Stimulated activated CD8-positive, alpha-beta memory T cell treated with anti-CD3 and anti-CD28 coated beads, Interleukin-7, amount 100 ng/mL, for 4 hours (primary cell): ENCODE measurements at places on chromosomes 5 and 9.

DNA sequence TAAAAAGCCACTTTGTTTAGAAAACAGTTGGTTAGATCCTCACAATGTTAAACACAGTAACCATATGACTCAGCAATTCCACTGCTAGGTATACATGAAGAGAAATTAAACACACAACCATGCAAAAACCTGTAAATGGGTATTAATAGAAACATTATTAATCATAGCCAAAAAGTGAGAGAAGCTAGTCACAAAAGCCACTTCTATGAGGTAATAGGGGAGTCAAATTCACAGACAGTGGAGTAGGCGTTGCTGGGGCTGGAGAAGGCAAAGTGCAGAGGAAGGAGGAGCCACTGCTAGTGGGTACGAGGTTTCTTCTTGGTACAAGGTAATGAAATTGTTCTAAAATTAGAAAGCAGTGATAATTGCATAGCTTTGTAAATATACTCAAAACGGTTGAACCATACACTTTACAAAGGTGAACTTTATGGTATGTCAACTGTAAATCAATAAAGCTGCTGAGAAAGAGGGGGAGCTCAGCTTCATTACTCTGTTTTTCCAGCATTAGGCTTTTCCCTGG is 364.4 kb downstream of the GADD45G start:
- no peak for DNase-seq

GRCh38 chr9:135392511-135392910 is 87.1 kb upstream of the PPP1R26 start:
- no peak for DNase-seq

DNA sequence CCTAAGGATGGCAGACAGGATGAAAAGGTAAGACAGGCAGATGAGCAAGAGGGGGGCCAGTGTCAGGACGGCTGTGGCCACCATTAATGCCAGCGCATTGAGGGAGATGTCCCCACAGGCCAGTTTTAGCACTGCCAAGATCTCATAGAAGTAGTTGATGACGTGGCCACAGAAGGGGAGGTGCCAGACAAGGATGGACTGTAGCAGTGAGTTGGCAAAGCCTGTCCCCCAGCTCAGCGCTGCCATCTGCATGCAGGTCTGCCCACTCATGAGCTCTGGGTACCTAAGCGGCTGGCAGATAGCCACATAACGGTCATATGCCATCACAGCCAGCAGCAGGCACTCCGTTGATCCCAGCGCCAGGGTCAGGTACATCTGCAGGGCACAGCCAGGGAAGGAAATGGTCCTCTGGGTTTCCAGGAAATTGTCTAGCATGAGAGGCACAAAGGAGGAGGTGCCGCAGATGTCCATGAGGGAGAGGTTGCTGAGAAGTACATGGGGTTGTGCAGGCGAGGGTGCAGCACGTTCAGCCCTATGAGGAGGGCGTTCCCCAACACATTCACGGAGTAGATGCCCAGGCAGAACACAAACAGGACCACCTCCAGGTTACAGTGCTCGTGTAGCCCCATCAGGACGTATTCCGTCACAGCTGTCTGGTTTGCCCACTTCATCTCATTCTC is 10.8 kb downstream of the OR13J1 start:
- DNase-seq = no peak

DNA sequence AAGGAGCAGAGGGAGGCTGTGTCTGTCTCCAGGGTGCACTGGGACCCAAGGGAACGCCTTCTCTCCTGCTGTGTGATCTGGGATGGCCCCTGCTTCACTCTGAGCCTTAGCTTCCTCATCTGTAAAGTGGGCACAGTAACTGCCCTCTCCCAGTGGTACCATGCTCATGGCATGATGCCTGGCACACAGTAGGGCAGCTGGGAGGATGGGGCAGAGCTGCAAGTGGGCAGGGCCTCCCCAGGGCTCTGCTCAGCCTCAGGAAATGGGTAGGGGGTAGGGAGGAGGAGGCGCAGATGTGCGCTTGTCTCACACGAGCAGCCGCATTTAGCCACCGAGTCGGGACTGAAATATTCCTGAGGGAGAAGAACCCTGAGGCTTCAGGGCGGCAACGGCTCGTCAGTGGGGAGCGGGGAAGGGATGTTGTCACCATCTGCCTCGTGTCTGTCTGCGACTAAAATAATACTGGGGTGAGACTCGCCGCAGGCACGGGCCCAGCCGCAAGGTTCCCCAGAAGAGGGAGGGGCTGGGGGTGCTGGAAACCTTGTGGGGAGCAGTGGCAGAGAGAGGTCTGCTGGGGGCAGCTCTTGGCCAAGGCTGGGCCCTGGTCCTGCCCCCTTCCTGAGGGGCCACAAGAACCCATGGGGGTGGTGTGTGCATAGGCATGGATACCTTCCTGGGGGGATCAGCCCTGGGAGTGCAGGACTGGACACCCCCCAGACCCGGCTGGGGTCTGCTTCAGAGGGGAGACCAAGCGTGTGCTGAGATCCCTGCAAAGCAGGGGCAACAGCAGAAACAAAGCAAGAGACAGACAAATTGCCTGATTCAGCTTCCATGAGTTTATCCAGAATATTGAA is 55.2 kb upstream of the PSD2 start:
- DNase-seq = no peak

DNA sequence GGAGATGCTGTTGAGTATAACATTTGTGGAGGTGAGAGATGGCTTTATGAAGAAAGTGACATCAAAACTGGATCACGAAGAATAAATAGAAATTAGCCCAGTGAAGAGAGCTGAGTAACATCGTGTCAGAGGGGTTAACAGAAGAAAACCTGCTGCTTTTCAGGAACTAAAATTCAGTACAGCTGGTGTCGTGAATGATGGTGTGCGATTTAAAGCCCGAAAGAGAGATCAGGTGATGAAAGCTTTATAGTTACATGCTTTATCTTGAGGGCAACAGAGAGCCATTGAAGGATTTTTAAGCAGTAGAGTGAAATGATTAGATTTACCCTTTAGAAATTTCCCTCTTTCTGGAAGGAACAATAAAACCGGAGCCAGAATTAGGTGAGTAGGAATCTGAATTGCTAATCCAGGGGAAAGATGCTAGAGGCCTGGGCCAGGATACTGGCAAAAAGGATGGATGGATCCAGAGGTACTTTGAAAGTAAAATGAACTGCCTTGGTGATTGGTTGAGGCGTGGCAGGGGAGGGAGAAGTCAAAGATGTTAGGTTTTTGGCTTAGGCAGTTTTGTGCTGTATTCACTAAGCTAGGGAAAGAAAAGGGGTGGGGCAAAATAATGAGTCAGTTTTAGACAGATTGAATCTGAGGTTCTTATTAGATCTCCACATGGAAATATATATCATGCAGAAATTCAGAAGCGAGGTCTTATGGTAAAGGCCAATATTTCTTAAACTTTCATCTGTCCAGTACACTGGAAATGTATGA is 3.4 kb downstream of the LRRC70 start:
- no peak for DNase-seq

DNA sequence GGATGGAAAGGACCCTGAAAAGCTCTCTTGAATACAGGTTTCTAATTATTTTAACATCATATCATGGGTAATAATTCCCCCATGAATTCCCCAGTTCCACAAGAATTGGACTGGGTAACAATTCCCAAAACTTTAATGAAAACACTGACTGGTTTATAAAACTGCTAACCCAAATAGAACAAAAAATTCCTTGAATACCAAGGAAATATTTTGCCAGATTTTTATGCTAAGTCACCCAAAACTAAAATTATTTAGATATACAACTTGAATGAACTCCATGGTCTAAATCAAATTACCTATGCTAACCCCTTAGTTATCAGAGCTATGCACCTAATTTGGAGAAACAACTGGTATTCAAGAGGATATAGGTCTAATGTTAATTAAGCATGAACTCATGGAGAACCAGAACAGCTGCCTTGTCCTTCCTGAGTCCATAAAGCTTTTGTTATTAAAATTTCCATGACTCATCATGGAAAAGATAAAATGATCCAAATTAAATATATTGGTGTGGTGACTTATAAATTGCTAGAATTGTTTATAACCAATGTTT is 164.9 kb upstream of the TUT7 start:
- no peak for DNase-seq

- no peak for DNase-seq
These were observed 78.8 kb downstream of the USP20 start for GRCh38 chr9:129914051-129914450.

GRCh38 chr5:87266914-87267573 is 639 bp upstream of the RASA1 start:
- DNase-seq = no peak

- DNase-seq = no peak
These were observed 47.1 kb upstream of the RAI14 start for GRCh38 chr5:34608859-34609648.

- no peak for DNase-seq
These were observed 13.2 kb downstream of the ITK start for GRCh38 chr5:157193699-157194424.

DNA sequence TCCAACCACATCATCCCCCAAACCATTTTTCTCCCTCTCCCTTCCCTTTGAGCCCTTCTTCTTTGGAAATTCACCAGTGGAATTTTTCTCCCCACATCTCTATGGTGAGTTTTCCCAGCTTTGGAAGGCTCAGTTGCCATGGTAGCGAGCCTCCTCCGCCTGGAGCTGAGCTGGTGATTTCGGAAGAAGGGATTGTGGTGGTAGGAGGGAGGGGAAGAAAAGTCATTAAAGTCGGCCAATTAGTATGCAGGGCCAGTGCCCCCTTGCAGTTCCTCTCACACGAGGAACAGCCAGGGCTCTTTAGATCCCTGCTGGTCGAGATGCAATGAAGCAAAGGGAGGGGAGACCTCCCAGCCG is 322.0 kb downstream of the NTRK2 start:
- DNase-seq = no peak

- DNase-seq = no peak
These were observed 6.9 kb upstream of the CTSL start for GRCh38 chr9:87718852-87719612.

GRCh38 chr9:72586388-72587130 is 65.2 kb downstream of the TMC1 start:
- no peak for DNase-seq

- no peak for DNase-seq
These were observed 64.4 kb downstream of the UGCG start for GRCh38 chr9:111961009-111961408.

DNA sequence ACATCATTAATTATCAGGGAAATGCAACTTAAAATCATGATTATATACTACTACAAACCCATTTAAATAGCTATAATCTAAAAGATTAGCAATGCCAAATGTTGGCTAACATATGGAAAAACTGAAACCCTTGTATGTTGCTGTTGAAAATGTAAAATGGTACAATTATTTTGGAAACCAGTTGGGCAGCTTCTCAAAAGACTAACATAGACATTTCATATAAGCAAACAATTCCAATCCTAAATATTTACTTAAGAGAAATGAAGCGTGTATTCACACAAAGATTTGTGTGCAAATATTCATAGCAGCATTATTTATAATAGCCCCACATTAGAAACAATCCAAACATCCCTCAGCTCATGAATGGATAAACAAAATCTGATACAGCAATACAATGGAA is 106.2 kb downstream of the ADAMTS12 start:
- no peak for DNase-seq

DNA sequence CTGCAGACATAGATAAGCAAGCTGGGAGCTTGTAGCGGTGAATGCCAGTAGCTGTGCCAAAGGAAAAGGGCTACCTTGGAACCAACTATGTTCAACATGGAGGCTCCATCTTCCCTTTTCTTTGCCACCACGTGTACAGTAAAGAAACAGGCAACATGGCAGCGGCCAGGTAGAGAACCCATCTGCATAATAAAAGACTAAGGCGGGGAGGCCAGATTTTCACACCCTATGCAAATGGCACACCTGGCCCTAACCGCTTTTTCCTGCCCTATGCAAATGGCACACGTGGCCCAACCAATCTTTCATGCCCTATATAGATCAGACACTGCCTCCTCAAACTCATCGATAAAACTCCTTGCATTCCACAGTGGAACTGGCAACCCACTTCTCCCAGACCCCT is 477.5 kb upstream of the EDIL3 start:
- DNase-seq = no peak

GRCh38 chr9:136660971-136661550 is 1.7 kb upstream of the EGFL7 start:
- no peak for DNase-seq

DNA sequence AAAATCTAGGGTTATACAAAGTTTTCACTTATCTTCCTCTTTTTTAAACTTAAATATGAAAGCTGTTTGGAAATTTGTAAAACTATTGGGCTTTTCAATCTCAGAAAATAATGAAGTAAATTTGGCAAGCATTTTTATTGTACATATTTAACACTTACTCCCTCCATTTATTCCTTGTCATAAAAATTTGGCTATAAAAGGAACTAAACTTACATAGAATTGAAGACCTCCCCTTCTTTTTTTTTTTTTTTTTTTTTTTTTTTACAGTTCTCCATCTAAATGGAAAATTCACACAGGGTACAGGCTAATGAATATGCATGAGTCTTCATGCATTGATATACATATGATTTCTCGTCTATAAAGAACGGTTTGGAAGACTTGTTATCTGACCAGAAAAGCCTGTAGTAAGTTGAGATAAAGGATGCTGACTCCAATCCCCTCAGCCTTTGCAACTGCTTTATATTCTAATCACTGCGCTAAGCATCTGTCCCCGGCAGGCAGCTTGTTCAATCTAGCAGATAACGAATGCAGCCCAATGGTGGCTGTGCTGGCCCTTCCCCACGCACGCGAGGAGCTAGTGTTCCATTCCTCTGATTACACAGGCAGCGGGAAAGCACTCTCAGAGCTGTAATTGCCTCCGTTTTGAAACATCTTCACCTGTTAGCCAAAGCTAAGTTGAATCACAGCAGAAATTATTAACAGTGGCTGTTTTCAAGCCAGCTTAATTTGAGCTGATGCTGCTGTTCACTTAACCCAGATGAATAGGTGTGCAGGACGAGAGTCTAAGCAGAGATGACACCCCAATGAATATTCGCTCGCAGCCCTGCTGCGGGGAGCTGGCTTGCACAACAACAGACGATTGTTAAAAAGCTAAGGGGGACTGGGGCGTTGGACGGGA is 453.8 kb upstream of the ZNF608 start:
- DNase-seq = no peak

GRCh38 chr5:55823151-55823796 is 27.9 kb upstream of the IL31RA start:
- DNase-seq = no peak

DNA sequence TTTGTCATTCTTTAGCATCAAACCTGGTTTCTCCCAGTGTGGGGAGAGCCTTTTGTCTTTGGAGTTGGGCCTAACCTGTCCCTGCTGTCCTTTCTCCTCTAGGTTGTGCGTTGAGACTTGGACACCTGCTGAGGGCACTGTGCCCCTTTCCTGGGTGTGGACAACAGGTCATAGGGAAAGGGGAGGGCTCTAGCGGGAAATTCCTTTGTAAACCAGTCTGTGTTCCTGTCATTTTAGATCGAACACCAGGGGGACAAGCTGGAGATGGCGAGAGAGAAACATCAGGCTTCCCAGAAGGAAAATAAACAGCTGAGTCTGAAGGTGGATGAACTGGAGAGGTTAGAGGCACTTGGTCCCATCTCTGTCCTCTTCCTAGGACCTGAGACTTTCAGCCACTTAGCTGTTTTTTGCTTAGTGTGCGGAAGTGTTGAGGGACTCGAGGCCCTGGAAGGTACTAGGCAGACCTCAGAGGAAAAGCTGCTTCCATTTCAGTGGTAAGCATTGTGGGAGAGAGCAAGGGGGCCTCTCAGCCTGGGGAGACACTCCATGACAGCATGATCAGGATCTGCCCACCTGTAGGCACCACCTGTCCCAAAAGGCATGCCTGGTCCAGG is 8.6 kb upstream of the GLE1 start:
- no peak for DNase-seq

GRCh38 chr5:93517828-93518227 is 63.2 kb downstream of the NR2F1-AS1 start:
- no peak for DNase-seq
